Fibroblast of skin of abdomen (primary cell): ENCODE measurements at places on chromosomes 6 and 20.

GRCh38 chr20:35541118-35541782, 628 bp upstream of the ERGIC3 start:
- DNase-seq: no peak

DNA sequence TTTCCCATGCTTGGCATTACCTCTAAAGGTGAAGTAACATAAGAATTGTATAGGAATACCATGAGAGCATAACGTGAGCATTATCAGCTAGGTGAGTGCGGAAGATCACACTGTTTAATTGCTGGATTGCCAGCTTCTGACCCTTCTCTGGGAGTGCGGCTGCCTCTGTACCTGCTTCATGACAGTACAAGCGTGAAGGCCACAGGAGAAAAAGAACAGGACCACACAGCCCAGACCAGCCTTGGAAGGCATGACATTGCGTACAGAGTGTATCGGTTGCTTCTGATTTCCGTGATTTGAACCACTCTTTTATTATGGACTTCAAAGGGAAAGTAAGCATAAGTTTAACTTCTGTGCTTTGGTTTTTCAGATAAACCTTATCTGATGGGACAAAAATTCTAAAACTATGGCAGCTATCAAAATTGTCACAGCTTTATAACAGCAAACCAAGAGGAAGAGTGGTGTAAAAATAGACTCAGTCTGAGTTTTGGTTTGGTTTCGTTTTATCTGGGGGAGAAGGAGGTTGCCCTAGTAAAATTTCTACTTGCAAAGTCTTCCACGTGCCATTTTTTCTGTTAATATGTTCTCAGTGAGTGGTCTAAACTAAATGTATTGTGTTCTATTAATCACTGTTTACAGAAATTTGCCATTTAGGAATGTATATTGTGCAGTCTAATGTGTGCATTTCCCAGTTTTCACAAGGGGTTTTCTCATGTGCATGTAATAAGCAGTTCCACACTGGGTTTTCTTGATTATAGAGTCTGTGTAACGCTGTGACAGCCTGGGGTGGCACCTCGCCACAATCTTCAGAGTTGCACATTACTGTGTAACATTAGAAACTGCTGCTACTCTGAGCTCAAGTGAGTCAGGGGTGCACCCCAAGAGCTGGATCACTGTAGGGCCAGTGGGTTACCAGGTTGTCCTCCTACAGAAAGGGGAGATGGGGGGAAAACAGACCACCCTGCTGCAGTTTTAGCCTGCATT, 97.3 kb downstream of the RPP40 start:
- DNase-seq: no peak

DNA sequence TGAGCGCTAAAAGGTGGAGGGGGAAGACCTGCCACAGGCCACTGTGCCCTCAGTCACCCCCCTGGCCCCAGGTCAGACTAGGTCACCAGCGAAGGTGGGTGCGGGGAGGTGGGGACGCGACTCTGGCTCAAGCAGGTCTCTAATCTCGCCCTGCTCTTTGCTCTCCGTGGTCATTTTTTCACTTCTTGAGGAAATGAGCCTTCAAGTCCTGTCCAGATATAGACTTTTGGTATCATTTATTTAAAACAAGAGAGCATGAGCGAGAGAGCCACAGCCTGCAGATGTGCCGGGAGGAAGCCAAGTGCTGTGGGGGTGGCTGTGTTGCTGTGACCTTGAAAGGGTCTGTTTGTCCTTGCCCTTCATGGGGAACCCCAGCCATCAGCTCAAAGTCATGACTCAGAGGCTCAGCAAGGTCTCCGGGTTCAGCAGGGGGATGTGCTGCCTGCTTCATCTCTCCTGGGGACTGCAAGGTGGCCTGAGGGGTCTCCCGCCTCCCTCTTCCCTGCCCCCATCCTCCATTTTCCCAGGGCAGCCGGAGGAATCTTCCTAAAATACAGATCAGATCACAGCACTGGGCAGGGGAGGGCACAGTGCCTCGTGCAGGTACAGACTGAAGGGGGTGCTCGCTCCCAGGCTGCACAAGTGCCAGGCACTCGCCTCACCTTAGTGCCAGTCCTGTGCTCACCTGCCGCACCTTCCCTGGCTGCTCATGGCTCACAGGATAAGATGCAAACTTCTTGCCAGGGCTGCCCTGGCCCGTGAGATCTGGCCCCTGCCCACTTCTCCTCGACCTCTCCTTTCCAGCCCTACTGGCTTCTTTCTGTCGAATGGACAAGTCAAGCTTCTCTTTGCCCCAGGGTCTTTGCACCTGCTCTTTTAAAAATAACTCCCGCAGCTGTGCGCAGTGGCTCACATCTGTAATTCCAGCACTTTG, 26.5 kb downstream of the SULF2 start:
- DNase-seq: no peak

DNA sequence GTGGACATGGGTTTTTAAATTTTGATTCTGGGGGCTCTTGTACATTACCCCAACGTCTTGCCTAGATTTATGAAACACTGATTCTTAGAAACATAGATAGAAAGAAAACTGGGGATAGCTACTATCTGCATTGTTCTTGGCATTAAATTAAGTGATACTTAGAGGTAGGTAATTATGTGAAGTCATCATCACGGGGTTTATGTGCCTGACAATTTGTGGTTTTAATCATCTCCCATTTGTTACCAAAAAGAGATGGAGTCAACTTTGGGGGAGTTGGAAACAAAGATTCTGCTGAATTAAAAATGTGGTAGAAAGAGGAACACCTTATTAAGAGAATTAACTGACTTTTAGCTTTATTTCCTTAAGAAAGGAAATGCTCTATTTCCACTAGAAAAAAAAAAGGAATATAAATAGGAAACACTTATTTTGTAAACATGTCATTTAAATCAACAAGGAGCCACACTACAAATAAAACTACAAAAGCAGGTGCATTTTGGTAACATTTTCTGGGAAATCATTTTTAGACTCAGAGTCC, 5.6 kb downstream of the TNFAIP3 start:
- DNase-seq: no peak

DNA sequence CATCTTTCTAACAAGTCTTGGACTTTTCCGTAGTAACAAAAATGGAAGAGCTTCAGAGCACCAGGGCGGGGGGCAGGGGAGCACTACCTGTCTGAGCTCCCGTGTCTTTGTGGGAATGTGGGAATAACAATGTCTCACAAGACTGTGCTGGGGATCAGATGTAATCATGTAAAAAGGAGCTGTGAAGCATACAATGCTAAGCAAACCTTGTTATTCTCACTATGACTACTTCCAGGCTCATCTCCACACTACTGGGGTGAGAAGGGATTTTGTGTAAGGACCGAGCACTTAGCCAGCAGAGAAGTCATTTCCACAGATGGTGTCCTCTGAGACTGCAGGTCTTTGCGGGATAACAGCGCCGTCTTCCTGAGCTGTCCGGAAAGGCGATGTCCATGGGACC, 27.1 kb downstream of the PRR18 start:
- DNase-seq: no peak

- no peak for DNase-seq
These were observed 87.6 kb downstream of the BTBD9 start for GRCh38 chr6:38552121-38552520.

- DNase-seq: no peak
These were observed 793 bp upstream of the TRIM40 start for GRCh38 chr6:30135147-30135546.

GRCh38 chr6:37919417-37920157, 100.1 kb downstream of the ZFAND3 start:
- DNase-seq: peak; percentile 84

GRCh38 chr6:12533586-12533985, 183.0 kb upstream of the PHACTR1 start:
- no peak for DNase-seq

DNA sequence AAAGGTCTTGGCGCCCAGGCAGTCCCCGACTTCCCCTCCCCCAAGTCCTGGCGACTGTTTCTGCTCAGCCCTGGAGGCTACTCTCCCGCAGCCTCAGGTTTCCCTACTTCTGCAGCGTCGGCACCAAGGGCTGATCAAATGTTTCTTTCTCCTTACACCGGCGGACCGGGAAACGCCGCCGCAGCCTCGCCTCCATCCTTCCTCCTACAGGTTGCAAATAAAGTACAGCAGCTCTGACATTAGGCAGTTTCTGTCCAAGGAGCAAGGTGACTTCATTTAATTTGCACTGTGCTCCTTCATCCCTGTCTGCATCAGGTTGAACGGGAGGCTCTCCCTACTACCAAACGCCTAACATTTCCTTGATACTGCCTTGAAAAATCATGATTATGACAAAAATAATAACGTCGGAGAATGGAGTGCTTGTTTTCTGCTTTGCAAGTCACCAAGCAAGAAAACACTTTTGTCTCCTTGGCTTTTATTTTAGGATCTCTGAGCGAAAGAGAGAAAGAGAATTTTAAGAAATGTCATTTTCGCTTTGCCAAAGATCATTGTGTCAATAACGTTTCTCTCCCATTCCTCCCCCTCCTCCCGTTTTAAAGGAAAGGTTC, 1.0 kb downstream of the CLIC5 start:
- no peak for DNase-seq
